GM12878 (cell line): ENCODE measurements at places on chromosomes 6 and 20.

- no peaks in the 10 kb centered on the region for H3K27me3 ChIP-seq
- peaks cover 14% of the 10 kb centered on the region for H3K4me1 ChIP-seq
- H3K36me3 ChIP-seq, result peaks cover 43% of the 10 kb centered on the region
- no peak overlapping the region for H3K27ac ChIP-seq
- no peak for DNase-seq
Observed at GRCh38 chr20:58995461-58996225, 11.4 kb downstream of the CTSZ start.

GRCh38 chr20:47379433-47380150 lies 23.1 kb upstream of the ZMYND8 start:
- H3K27me3 ChIP-seq, result no peaks in the 10 kb centered on the region
- no peak overlapping the region for H3K27ac ChIP-seq
- H3K4me1 ChIP-seq, result peaks cover 5% of the 10 kb centered on the region
- no peak for DNase-seq

DNA sequence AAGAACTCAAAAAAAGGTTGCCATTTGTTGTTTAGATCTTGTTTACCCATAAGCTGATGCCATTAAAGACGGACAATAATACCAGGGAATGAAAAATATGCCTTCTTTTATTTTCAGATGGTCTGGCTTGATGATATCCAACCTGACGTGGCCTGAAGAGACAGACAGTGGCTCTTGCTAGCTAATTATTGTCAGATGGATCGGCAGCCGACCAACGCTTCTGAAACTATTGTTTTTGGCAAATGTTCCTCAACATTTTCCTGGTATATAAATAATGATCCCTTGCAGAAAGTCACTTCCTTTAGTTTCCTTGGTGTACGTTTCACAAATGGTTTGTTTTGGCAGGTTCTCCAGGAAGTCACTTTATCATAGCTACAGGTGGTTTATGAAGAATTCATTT lies 290.9 kb upstream of the TSHZ2 start:
- H3K4me1 ChIP-seq, result no peaks in the 10 kb centered on the region
- H3K4me3 ChIP-seq, result no peak overlapping the region
- DNase-seq, result no peak
- H3K27me3 ChIP-seq, result no peaks in the 10 kb centered on the region
- no peak overlapping the region for H3K27ac ChIP-seq

DNA sequence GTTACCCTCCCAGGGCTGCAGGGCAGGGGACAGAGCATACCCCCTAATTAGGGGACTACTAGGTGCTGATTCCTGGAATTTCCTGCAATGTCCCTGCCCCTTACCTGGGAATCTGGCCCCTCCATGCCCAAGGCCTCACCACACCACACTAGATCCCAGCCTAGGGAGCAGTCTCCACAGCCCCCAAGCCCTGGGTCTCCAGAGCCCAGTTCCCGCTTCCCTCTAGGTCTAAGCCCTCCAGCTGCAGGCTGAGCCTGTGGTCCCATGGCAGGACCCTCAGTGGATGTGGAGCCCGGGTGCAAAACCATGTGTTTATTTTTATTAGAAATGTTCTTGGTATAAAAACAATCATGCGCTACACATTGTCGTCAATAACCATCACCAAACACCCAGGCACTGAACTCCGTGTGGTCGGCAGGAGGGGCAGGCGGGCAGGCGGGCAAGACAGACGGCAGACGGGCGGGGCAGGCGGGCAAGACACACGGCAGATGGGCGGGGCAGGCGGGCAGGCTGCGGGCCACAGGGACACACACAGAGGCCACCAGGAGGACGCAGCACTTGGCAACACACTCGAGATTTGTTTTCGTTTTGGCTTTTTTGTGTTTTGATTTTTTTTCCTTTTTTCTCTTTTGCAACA lies 124.2 kb downstream of the GRM4 start:
- H3K27ac ChIP-seq, result no peak overlapping the region
- H3K36me3 ChIP-seq, result no peaks in the 10 kb centered on the region
- DNase-seq, result no peak
- no peaks in the 10 kb centered on the region for H3K4me1 ChIP-seq

- no peak overlapping the region for H3K27ac ChIP-seq
- no peak overlapping the region for H3K4me3 ChIP-seq
Observed at GRCh38 chr6:64081453-64081852, 445.9 kb downstream of the PHF3 start.

DNA sequence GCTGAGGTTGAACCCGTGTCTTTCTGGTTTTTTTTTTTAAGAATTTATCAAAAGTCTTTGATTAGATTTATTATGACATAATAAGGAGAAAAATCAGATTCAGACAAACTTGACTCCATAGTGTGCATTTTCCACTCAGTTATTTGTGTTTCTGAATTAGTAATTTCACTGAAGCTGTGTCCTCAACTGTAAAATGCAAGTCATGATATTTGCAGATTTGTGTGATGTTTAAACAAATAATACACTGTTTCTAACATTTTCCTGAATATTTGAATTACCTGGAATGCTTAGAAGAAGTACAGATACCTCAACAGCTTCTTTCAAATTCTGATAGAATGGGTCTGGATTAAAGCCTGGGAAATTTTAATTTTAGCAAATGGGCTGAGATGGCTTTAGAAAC lies 1050.3 kb upstream of the MAP3K7 start:
- H3K27me3 ChIP-seq, result no peaks in the 10 kb centered on the region
- H3K27ac ChIP-seq, result no peak overlapping the region
- H3K4me3 ChIP-seq, result no peak overlapping the region
- no peaks in the 10 kb centered on the region for H3K4me1 ChIP-seq

- H3K4me3 ChIP-seq, result no peak overlapping the region
- H3K4me1 ChIP-seq, result no peaks in the 10 kb centered on the region
- no peak overlapping the region for H3K27ac ChIP-seq
- DNase-seq, result no peak
- no peaks in the 10 kb centered on the region for H3K36me3 ChIP-seq
Observed at GRCh38 chr20:11520596-11520995, 397.1 kb upstream of the BTBD3 start.

- H3K4me1 ChIP-seq, result peaks cover 13% of the 10 kb centered on the region
- H3K27ac ChIP-seq, result peak overlapping the region; percentile 18
- H3K36me3 ChIP-seq, result no peaks in the 10 kb centered on the region
- H3K4me3 ChIP-seq, result peak overlapping the region; percentile 47; the same call in 1 of the 2 replicates
- no peaks in the 10 kb centered on the region for H3K27me3 ChIP-seq
Observed at GRCh38 chr20:17664025-17664633, 17.9 kb downstream of the RRBP1 start.

DNA sequence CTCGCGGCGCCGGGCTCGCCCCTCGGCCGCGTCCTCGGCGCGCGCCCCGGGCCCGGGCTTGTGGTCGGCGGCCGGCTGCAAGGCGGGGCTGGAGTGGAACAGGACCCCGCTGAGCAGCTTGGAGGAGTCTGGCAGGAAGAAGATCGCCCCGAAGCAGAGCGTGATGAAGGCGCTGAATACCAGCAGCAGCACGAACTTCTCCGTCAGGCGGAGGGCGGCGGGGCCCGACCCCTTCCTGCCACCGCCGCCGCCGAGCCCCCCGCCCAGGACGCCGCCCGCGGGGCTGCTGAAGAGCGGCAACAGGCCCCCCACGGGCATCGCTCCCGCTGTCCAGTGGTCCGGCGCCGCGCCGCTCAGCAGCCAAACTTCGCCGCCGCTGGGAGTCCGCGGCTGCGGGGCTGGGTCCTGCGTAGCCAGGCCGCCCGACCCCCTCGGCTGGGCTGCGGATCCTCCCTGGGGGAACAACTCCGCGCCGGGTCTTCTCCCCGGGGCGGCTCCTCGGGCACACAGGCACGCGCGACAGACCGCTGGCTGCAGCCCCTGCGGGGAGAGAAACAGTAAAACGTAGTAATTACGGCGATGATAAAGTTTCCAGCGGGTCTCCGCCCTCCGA lies 707 bp downstream of the MAN1A1 start:
- no peaks in the 10 kb centered on the region for H3K27me3 ChIP-seq
- H3K4me1 ChIP-seq, result peaks cover 3% of the 10 kb centered on the region
- H3K4me3 ChIP-seq, result peak overlapping the region; percentile 84
- H3K27ac ChIP-seq, result peak overlapping the region; percentile 84
- no peaks in the 10 kb centered on the region for H3K36me3 ChIP-seq
